NT2/D1 (cell line): ENCODE measurements at places on chromosomes 5 and 9.

DNA sequence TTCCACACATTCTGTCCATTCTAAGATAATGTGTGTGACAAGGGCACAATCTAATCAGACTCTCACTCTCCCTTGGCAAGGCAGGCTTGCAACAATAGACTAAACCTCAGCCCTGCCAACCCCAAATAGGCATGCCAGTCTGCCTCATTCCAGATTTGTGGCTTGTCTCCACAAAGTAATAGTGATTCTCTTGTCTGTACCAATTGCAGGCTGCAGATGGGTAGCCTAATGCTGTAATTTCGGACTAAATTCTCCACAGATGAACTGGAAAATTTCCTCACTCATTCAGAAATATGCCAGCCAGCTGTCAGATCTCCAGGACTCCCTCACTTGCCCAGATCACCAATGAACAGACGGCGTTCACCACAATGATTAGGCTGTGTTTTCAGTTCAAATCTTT lies 413.6 kb downstream of the ELAVL2 start:
- no peak for DNase-seq

DNA sequence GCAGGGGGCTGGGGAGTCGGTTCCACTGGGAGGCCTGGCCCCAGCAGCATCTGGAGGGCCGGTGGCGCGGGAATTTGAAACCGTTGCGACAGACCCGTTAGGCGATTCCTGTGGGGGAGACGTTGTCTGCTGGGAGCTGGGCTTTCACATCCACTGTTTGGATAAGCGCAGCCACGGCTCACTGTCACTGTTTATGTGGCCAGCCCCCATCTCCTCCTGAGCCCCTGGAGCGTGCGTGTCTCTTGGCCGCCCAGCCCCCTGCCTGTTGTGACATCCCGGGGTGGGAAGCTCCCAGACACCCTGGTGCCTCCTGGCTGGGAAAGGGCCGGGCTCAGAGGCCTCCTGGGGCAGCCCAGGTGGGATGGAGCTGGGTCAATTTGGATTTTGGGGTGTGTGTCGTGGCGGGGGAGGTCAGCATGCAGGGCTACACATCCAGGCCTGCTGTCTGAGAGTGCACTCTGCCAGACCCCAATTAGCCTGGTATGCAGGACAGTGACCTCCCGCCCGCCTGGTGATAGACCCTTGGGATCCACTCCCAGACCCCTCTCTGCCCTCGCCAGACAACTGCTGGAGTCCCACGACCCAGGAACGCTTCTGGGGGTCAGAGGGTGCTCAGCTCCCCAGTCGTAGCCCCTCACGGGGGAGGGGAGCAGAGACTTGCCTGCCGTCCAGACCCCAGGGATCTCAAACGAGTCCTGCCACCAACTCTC lies 62.0 kb upstream of the RNU6ATAC start:
- no peak for DNase-seq

DNA sequence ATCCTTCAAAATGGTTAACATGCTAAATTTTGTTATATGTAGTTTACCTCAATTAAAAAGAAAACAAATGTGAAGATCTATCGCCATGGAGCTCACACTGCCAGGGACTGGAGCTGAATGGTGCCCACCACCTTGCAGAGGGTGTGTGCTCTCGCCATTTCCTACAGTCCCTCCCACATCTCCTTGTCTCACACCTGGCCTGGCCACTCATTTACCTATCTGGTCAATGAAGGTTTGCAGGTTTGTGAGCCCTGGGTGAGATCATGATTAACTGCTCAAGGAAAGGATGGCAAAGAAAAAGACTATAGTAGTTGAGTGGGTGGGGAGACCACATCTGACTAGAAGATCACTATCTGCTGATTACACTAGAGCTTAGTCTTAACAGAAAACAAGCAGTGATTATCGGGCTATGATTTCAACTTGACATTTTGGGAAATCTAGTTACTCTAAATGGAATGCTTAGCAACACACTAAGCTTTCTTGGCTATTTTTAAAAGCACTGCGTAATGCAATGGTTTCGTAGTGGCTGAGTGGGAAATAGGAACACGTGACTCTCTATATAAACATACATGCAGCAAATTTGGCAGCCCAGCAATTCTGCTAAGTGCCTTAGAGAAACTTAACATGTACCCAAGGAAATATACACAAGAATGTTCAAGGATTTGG lies 27.3 kb downstream of the PUM3 start:
- no peak for DNase-seq

DNA sequence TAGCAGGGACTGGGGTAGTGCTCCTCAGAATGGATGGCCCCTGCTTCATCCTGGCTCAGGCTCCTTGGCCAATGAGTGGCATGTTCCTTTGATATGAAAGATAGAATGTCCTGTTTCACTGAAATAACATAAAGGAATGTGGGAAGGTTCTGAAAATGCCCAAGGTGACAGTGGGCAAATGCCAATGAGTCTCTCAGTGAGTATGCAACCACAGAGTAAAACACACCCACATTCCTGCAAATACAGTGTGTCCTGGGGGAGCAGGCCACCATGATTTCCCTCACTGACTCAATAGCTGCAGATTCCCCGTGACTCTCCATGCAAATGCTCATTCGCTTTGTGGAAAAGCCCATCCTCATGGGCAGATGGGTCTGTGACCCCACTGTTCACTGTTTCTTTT lies 36.4 kb downstream of the ZNF366 start:
- DNase-seq: no peak

GRCh38 chr9:79623799-79624721 lies 52.3 kb downstream of the TLE4 start:
- no peak for DNase-seq

GRCh38 chr9:28179893-28180292 lies 606.6 kb upstream of the C9orf72 start:
- no peak for DNase-seq

GRCh38 chr9:109206670-109207069 lies 39.6 kb upstream of the FRRS1L start:
- DNase-seq: peak; percentile 27

DNA sequence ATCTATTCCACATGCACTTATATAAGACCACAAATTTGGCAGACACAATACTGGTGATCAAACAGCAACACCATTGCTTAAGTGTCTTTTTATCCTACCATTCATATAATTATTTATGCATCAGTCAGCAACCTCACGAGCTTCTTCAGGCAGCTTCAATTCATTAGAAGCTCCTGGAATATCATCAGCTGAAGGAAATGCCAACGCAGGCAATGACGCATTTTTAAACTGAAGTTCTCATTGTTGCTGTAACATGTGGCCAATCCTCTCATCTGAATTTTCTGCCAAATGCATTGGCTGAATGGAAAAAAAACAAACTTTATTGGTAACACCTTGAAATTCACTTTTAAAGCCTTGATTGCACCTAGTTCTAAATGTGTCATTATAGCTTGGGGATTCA lies 376.4 kb upstream of the RGMB start:
- DNase-seq: no peak

- DNase-seq: no peak
Observed at GRCh38 chr5:112239996-112240395, 179.1 kb downstream of the EPB41L4A start.
